ENCODE measurements at places on chromosomes 5 and 9.

DNA sequence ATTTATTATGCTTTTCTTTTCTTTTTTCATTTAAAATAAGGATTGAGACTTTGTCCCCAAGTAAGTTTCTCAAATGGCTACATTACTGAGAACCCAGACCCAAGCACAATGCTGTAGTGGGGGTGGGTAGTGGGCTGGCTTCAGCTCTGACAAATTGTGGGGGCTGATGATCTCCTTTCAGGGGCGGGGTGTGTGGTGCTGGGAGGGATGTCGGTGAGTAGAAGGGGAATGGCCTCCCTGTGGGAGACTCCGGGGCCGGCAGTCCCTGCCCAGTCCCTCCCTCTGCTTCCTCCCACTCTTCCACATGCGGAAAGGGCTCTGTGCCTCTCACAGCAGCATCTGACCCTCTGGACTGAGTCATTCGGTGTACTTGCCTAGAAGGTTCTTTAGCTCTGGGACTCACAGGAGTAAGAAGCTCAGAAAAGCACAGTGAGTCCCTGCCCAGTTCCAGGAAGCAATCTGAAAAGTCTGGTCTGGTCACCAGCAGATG lies 14.3 kb downstream of the CD180 start:
- no peak for DNase-seq

GRCh38 chr5:140109759-140110645 lies 3.9 kb upstream of the PURA start:
- no peak for DNase-seq

DNA sequence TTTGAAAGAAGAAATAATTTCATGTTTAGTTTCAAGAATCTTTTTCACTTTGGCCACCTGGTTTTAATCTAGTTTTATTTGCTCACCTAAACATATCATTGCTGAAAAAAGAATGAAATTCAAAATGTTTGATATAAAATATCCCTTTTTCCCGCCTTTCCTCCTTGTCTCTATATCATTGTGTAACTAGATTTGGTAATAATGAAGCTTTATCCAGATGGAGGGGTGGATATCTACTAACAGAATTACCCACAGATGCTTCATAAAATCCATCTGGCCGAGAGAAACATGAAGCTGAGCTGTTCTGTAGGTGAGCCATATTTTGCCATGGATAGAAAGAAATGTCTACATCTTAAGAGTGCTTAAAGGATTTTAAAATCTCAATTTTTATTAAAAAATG lies 214.7 kb downstream of the ICE1 start:
- DNase-seq = no peak

GRCh38 chr9:88976890-88977257 lies 14.4 kb upstream of the S1PR3 start:
- DNase-seq = peak; percentile 7

DNA sequence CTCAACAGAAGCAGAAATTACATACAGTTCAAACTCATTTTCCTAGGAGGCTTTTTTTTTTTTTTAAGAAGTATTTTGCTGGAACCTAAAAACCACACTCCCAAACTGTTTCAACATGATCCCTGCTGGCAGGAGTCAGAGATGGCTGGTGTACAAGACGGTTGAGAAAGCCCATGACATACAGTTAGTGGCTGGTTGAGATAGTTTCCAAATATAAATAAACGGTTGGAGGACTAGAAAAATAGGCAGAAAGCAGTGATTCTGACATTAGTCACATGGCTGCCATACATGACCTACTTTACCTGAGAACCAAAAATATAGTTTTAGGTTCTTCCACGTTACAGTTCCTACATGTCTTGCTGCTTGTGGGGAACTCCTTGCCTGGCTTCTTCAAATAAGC lies 31.7 kb upstream of the BASP1 start:
- DNase-seq = no peak

DNA sequence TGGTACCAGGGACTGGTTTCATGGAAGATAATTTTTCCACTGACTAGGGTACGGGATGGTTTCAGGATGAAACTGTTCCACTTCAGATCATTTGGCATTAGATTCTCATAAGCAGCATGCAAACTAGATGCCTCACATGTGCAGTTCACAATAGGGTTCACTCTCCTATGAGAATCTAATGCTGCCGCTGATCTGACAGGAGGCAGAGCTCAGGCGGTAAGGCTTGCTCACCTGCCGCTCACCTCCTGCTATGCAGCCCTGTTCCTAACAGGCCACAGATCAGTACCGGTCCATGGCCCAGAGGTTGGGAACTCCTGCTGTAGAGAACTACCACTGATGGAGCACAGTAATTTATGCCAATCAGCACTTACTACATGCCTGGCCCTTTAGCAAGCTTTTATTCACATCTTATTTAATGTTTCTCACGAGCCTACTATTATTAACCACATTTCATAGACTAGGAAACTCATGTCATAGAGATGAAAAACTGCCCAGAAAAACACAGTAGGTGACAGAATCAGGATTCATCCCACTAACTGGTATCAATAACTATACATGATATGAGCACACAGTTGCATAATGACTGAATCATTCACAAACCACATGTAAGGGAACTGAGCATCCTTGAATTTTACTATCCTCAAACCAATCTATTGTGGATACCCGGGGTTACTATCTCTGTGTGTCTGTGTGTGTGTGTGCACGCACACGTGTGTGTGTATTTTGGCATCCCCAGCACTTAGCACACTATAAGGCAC lies 46.5 kb downstream of the SVEP1 start:
- DNase-seq = no peak

GRCh38 chr5:180197016-180197702 lies 11.9 kb downstream of the RASGEF1C start:
- DNase-seq = no peak

GRCh38 chr5:79873187-79873586 lies 117.9 kb downstream of the MTX3 start:
- DNase-seq = no peak

DNA sequence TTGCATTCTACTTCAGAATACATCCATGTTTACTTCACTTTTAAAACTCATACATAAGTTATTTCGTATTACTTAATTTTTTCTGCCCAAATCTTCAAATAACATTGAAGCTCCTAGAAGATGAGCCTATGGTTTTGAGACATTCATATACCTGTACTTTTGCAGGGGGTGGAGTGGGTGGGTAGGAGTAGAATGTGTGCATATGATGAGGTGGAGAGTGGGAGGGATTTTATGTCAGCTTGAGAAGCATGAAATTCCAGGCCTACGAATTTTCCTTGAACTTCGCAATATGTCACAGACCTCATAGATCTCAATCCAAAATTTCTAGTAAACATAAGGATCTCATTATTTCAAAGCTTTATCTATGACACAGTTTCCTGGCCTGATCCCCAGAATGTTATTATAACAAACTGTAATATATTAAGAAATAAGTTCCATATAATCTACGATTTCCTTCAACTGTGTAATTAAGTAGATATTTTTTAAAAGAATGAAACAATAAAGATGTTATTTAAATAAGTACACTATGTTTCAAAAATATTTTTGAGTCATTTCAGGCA lies 19.7 kb upstream of the MOB3B start:
- no peak for DNase-seq
